ENCODE measurements at places on chromosomes 4 and X.

- DNase-seq = no peak
These were observed 22.8 kb downstream of the USP9X start for GRCh38 chrX:41108007-41108406.

DNA sequence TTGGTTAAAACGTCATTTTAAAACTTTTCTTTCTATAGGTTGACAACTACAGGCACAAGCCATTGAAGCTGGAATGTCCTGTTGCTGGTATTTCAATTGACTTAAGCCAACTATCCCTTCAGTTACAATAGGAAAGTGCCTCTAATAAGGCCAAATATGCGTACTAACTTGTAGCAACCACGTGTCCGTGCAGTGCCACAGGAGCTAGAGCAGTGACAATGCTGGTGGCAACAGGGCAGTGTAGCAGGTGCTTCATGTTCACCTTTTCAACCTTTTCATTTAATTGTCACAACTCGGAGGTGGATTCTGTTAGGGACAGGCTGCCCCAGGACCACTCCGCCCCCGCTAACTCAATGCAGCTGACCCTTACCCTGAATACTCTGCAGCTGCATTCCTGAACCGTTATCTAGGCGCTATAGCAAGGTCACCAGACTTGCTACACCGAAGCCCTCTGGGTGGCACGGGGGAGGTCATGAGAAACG is 37.7 kb downstream of the ERVMER34-1 start:
- no peak for DNase-seq

DNA sequence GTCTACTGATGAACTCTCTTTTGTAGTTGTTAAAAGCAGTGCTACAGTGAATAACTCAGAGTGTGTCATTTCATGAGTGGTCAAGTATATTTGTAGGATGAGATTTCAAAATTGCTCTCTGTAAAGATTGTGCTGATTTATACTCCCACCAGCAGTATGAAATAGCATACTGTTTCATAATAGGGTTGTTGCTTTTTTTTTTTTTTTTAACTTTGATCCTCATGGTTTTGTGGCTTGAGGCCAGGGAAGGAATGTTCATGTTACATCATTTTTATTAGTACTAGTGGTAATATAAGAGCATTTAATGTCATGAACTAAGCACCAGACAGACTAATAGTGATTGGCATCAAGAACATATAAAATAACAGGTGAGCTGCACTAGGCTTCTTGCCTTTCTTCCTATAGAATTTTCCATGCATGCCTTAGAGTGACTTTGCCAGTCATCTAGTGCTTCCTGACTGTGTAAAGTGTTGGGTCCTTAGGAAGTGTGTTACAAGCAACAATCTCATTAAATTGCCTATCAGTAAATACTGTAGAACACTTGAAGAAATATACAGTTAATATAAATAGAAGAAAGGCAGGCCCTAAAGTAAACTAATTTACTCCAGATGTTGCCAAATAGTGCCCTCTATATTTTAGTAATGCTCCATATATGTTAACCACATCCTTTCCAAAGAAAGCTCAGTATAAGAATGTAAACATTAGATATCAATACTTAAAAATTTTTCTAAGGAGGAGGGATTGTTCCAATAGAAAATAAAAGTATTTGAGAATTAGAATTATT is 38.6 kb upstream of the MSMO1 start:
- no peak for DNase-seq

DNA sequence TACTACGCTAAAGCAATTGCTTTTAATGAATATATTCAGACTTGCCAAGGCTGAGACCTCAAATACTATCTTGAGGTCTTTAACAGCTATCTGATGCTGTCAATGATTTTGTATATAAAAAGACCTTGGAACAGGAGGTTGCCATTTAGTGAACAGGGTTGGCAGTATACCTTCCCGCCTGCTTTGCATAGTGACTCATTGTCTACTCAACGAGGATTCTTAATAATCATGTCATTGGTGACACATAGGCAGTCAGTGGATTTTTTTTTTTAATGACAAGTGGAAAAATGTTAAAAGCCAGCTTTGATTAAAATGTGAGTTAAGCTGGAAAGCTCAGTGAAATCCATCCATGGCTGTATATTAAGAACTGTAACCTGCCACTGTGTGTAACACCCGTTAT is 164.0 kb downstream of the ASMT start:
- no peak for DNase-seq

DNA sequence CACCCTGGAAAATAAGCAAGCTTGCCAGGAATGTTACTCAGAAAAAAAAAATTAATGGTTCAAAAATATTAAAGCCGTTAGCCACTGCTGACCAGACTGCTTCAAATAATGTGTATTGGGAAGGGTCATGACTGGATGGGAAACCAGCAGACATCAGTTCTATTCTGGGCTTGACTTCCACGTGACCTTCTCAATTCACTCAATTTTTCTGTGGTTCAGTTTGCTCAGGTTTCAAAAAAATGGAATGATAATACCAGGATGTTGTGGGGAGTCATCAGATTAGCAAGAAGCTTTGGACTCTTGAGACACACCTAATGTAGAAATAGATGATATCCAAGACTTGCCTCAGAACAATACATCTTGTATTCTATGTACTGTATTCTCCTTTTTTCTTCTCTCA is 541.9 kb upstream of the BOD1L1 start:
- DNase-seq = no peak

All from right kidney (tissue), 9 donors.